Activated T-cell treated with anti-CD3 and anti-CD28 coated beads for 48 hours (primary cell): ENCODE measurements at places on chromosomes 11 and 22.
A peak's percentile ranks its signal among the peaks of the same experiment; 100 is the strongest.

DNA sequence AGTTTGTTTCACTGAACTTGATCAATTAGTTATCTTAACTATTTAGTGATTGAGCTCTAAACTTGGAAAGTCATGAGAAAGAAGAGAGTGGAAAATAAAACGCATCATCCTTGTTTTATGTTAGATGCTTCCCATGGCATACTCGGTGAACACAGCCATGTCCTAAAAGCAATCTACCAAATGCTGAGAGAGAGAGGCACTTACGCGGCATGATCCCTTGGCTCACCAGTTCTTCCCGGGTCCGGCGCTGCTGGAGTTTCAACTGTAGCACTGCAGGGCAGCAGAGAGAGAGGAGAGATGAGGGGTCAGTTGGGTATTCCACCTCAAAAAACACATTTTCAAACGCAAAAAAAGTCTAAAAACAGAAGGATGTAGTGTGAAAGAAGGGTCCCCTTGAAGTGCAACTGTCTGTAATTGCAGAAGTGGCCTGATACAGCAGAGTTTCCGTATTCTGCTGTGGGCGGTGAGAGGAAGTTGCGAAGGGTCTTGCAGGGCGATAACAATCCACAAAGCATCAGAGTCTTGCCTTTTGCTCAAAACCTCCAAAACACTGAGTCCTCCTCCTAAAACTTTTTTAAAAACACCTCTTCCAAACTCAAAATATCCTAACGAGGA lies 92.7 kb downstream of the SGSM3 start:
- peak; percentile 32 for DNase-seq

GRCh38 chr11:83292709-83293456 lies 6.7 kb upstream of the CCDC90B start:
- no peak for DNase-seq

- DNase-seq = no peak
Observed at GRCh38 chr11:9090488-9091043, 833 bp downstream of the SCUBE2 start.

DNA sequence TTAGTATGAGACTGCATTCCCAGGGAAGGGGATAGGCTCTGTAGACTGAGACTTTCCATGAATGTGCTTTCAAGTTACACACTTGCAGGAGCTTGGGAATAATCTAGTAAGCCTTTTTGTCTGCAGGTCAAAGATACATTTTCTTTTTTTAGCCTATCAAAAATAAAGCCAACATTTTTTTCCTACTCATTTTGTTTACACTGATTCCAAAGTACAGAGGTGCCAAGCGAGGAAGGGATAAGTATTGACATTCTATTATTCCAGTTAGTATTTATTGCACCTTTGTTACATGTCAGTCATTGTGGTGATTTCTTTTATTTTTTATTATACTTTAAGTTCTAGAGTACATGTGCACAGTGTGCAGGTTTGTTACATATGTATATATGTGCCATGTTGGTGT lies 413.0 kb upstream of the CHORDC1 start:
- DNase-seq = no peak
